DND-41 (cell line): ENCODE measurements at places on chromosomes 13 and 19.

GRCh38 chr19:55901369-55902079, 30.6 kb downstream of the NLRP13 start:
- H3K36me3 ChIP-seq, result no peaks in the 10 kb centered on the region
- H3K4me1 ChIP-seq, result no peaks in the 10 kb centered on the region
- H3K27ac ChIP-seq, result no peak overlapping the region
- no peak overlapping the region for H3K4me3 ChIP-seq

GRCh38 chr19:4678881-4679790, 9.0 kb upstream of the MYDGF start:
- H3K27ac ChIP-seq, result no peak overlapping the region
- H3K36me3 ChIP-seq, result peaks cover 60% of the 10 kb centered on the region
- peak; percentile 51 for DNase-seq
- H3K4me3 ChIP-seq, result no peak overlapping the region
- H3K27me3 ChIP-seq, result no peaks in the 10 kb centered on the region

GRCh38 chr19:18156841-18157464, 4.0 kb downstream of the PIK3R2 start:
- no peak overlapping the region for H3K4me3 ChIP-seq
- no peaks in the 10 kb centered on the region for H3K27me3 ChIP-seq
- H3K4me1 ChIP-seq, result peaks cover 39% of the 10 kb centered on the region
- H3K36me3 ChIP-seq, result peaks cover 39% of the 10 kb centered on the region
- DNase-seq, result no peak

GRCh38 chr13:76879203-76879882, 6.9 kb downstream of the KCTD12 start:
- DNase-seq, result peak; percentile 63
- H3K27ac ChIP-seq, result peak overlapping the region; percentile 33
- H3K4me1 ChIP-seq, result peaks cover 16% of the 10 kb centered on the region
- H3K27me3 ChIP-seq, result no peaks in the 10 kb centered on the region
- H3K36me3 ChIP-seq, result no peaks in the 10 kb centered on the region

- no peaks in the 10 kb centered on the region for H3K36me3 ChIP-seq
- no peak for DNase-seq
- H3K4me1 ChIP-seq, result no peaks in the 10 kb centered on the region
Measured at GRCh38 chr19:20078581-20079031, 806 bp downstream of the ZNF90 start.

DNA sequence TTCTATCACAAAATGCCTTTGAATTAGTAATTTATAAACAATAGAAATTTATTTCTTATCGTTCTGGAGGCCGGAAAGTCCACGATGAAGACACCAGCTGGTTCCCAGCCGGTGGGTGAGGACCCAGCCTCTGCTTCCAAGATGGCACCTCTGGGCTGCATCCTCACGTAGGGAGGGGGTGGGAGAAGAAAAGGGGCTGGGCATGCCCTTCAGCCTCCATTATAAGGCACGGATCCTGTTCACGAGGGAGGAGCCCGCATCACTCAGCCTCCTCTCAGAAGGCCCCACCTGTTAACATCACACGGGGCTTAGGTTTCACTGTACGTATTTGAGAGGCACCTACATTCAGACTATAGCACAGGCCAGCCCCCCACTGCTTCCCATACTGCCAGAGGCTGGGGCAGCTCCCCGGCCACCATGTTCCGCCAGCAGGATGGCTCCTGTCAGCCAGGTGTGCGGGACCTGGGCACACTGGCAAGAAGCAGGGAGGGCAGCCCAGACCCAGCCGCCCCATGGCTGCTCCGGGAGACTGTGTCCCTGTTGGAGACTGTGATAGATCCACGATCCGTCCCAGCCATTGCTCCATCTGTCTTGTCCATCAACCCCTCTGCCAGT, 131.6 kb downstream of the SOX1 start:
- no peaks in the 10 kb centered on the region for H3K36me3 ChIP-seq
- no peaks in the 10 kb centered on the region for H3K4me1 ChIP-seq
- peaks cover 4% of the 10 kb centered on the region for H3K27me3 ChIP-seq

- peaks cover 15% of the 10 kb centered on the region for H3K27me3 ChIP-seq
- no peak overlapping the region for H3K27ac ChIP-seq
Measured at GRCh38 chr13:23918208-23918607, 20.9 kb upstream of the C1QTNF9B start.

- H3K27me3 ChIP-seq, result no peaks in the 10 kb centered on the region
- DNase-seq, result peak; percentile 58
- peaks cover 45% of the 10 kb centered on the region for H3K4me1 ChIP-seq
- peak overlapping the region; percentile 75 for H3K27ac ChIP-seq
Measured at GRCh38 chr13:25286308-25286968, 850 bp downstream of the MTMR6 start.

- H3K36me3 ChIP-seq, result no peaks in the 10 kb centered on the region
- no peaks in the 10 kb centered on the region for H3K27me3 ChIP-seq
Measured at GRCh38 chr19:33691030-33691427, 69.3 kb downstream of the CHST8 start.

DNA sequence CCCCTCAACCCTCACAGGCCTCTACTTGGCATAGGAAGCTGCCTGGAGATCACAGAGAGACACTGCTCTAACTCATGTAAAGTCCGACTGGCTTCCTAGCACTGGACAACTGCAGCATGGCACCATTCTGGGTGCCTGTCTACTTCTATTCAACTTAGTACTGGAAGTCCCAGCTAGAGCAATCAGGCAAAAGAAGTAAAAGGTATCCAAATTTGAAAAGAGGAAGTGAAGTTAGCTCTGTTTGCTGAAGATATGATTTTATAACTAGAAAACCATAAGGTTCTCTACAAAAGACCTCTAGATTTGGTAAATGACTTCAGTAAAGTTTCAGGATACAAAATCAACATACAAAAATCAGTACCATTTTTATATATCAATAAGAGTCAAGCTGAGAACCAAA, 1017.6 kb downstream of the PCDH9 start:
- H3K27me3 ChIP-seq, result no peaks in the 10 kb centered on the region
- H3K4me3 ChIP-seq, result no peak overlapping the region
- no peak for DNase-seq

- no peaks in the 10 kb centered on the region for H3K4me1 ChIP-seq
- no peak overlapping the region for H3K27ac ChIP-seq
- H3K4me3 ChIP-seq, result no peak overlapping the region
- H3K27me3 ChIP-seq, result no peaks in the 10 kb centered on the region
- no peaks in the 10 kb centered on the region for H3K36me3 ChIP-seq
Measured at GRCh38 chr13:99191900-99192399, 8.7 kb upstream of the UBAC2 start.

DNA sequence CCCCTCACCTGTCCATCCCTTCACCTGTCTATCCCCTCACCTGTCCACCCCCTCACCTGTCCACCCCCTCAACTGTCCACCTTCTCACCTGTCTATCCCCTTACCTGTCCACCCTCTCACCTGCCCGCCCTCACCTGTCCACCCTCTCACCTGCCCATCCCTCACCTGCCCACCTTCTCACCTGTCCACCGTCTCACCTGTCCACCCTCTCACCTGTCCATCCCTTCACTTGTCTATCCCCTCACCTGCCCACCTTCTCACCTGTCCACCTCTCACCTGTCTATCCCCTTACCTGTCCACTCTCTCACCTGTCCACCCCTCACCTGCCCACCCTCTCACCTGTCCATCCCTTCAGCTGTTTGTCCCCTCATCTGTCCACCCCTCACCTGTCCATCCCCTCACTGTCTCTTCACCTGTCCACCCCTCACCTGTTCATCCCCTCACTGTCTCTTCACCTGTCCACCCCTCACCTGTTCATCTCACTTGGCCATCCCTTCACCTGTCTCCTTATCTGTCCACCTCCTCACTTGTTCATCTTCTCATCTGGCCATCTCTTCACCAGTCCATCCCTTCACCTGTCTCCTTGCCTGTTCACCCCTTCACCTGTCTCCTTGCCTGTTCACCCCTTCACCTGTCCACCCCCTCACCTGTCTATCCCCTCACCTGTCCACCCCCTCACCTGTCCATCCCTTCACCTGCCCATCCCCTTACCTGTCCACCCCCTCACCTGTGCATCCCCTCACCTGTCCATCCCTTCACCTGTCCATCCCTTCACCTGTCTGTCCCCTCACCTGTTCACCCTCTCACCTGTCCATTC, 12.7 kb upstream of the KANK2 start:
- H3K27me3 ChIP-seq, result no peaks in the 10 kb centered on the region
- H3K36me3 ChIP-seq, result no peaks in the 10 kb centered on the region
- no peak for DNase-seq
- H3K4me1 ChIP-seq, result no peaks in the 10 kb centered on the region
- H3K27ac ChIP-seq, result no peak overlapping the region
